Astrocyte (in vitro differentiated cells and primary cell): ENCODE measurements at places on chromosomes 7 and 10. TPM values are rescaled to one million over a fixed set of nuclear protein-coding genes. Genes with fewer than 3 reads are reported as not detected.

DNA sequence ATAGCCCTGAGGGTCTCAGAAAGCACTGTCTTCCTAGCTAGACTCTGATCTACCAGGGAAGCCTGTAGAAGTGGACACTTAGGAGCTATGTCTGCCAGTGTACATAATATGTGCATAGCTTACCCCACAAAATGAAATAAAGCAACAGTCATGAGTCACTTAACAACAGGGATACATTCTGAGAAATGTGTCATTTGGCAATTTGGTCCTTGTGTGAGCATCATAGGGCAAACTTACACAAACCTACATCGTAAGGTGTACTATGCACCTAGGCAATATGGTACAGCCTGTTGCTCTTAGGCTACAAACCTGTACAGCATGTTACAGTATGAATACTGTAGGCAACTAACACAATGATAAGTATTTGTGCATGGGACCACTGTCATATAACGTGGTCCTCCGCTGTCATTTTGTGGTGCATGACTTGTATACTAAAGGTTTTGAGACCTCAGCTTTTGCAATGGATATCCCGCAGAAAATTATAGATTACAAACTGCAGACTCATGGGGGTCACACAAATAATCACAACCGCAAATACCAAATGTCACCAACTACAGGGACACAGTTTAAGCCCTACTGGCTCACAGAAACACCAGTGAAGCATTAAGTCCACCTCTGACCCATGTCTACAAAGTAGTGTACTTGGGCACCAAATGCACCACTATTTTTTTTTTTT lies 1.7 kb downstream of the URGCP start:
- DNase-seq = peak; percentile 16

DNA sequence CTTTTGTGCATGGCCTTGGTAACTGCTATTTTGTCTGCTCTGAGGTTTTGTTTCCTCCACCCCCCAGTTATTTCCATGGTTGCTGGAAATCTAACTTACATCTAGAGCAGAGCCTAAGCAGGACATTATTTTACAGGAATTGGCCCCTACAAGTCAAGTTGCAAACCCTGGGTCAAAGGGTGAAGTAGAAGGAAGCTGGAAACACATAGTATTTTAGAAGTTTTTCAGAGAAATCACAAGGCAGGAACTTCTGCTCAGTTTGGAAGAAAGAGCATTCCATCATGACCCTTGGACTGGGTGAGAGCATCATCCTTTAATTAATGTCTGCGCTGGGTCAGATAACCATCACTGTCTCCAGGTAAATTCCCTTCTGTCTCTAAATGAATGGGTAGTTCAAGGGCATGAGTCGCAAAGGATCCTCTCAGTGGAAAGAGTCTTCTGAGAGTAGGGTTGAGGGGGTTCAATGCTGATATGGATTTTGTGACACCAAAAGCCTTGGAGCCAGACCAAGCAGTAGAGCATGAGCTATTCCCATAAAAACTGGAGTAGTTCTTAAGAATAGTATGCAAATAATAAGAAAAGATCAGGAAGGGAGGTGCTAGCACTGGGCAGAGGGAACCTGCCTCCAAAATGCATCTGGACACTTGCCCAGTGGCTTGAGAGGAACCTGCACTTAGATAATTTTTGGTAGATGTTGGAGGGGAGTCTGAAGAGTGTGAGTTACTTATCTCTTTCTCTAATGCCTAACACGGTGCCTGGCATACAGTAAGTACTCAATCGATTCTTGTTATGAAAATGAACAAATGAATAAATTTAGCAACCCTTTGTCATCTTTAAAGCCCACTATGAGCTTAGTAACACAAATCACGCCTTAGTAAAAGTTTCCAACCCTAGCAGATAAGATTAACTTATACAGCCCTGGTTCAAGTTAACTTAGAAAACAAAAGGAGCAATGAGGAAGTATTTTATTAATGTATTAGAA lies 160.6 kb upstream of the ADO start:
- no peak for DNase-seq

Gene CTBP2
- 101 and 109 TPM in 2 replicates for total RNA-seq

DNA sequence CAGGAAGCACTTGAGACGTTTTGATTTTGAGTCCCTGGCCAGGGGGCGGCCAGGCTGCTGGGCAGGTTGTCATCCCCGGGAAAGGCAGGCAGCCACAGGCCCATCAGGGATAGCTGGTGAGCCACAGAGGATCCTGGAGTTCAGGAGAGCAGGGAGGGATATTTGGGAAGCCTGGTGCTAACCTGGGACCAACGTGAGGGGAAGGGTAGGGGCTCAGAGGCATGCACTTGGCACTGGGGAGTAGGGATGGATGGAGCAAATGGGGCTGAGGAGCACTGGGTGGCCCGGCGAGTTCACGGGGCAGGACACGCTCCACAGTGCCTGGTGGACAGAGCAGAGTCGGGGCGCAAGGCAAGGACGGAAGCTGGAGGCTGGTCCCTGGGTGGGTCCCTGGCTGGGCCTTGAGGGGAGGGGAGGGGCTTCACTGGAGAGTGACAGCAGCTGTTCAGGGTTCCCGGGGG lies 30.2 kb downstream of the LRRC27 start:
- no peak for DNase-seq

DNA sequence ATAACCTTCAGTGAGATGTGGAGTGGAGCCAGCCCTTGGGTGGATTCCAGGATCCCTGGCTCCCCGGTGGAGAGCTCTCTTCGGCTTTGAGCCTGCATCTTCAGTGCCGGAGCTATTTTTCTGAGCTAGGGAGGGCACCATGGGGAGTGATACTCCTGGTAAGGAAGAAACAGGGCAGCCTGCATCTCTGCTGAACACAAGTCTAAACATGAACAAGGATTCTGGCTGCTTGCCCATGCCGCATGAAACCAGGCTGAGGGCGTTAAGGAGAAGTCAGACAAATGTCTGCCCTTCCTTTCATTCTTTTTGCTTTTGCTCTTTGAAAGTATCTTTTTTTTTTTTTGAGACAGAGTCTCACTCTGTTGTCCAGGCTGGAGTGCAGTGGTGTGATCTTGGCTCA lies 60.4 kb downstream of the EVX1 start:
- no peak for DNase-seq

- no peak for DNase-seq
Measured at GRCh38 chr10:132107186-132107948, 41.6 kb downstream of the JAKMIP3 start.

Gene FAM180A
- total RNA-seq = not detected in 2 replicates

Gene MMD2
- total RNA-seq = not detected in 2 replicates

DNA sequence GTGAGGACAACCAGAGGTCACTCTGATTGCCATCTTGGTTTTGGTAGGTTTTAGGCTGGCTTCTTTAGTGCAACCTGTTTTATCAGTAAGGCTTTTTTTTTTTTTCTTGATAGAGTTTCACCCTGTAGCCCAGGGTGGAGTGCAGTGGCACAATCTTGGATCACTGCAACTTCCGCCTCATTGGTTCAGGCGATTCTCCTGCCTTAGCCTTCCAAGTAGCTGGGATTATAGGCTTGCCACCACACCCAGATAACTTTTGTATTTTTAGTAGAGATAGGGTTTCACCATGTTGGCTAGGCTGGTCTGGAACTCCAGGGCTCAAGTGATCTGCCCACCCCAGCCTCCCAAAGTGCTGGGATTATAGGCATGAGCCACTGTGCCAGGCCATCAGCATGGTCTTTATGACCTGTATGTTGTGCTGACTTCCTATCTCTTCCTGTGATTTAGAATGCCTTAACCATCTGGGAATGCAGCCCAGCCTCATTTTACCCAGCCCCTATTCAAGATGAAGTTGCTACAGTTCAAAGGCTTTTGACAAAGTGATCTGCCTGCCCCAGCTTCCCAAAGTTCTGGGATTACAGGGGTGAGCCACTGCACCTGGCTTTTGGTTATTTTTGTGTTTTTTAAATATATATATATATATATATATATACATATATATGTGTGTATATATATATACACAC lies 7.0 kb upstream of the ZNF425 start:
- no peak for DNase-seq

GRCh38 chr7:18393465-18394118 lies 102.0 kb upstream of the HDAC9 start:
- no peak for DNase-seq

GRCh38 chr10:84292502-84292901 lies 35.9 kb upstream of the CCSER2 start:
- no peak for DNase-seq

Gene NKX2-3
- total RNA-seq = not detected in 2 replicates

- peak; percentile 16 for DNase-seq
Measured at GRCh38 chr7:128323459-128324367, 20.0 kb downstream of the RBM28 start.

DNA sequence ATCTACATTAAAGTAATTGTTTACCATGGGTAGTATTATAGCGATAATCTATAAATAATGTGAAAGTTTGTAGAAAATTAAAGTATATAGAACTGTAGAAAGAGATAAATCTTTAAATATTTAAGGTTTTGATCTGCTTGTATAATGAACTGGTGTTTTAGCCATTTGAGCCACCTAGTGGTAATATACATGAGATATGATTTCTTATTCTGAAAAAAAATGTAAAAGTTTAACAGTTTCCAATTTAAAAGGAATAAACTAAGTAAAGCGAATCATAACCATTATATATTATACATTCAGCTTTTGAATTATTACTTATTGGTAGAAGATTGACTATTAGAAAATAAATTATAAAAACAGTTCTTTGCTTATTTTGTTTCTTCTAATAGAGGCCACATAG lies 91.2 kb downstream of the OTUD1 start:
- peak; percentile 1 for DNase-seq

DNA sequence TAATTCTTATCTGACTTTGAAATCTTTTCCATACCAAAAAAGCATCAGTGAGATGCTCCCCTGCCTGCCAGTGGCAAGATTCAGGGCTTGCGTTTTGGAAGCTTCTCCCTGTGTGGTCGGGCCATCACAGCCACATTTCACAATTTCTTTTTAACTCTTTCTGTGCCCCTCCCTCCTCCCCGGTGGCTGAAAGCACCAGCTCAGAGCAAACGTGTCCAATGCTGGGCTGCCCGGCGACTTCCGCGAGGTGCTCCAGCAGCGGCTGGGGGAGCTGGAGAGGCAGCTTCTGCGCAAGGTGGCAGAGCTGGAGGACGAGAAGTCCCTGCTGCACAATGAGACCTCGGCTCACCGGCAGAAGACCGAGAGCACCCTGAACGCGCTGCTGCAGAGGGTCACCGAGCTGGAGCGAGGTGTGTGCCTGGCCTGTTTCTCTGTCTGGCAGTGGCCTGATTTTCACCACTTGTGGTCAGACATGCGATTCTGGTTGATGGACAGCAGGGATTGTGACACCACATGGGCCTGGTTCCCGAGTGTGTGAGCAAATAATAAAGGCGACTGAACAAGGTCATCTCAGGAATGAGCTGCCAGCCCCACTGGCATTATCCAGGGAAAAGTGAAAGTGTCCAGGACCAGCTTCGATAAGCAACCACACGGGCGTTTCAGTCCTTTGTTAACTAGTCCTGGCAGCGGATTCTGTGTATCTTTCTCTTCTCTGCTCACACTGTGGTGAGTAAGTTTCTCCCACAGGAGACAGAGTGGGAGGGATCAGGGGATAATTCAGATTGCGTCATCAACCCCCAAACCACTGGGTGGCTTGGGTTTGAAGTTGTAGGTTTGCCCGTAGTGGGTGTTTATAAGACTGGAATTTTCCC lies 2.6 kb downstream of the NPTX2 start:
- DNase-seq = peak; percentile 57

- no peak for DNase-seq
Measured at GRCh38 chr7:17948526-17949238, 8.4 kb upstream of the SNX13 start.

GRCh38 chr7:25223206-25223605 lies 5.1 kb downstream of the NPVF start:
- no peak for DNase-seq

GRCh38 chr7:32670110-32671025 lies 175.1 kb downstream of the AVL9 start:
- DNase-seq = peak; percentile 67

- no peak for DNase-seq
Measured at GRCh38 chr7:27430105-27430504, 187.5 kb downstream of the EVX1 start.

GRCh38 chr7:157396316-157397035 lies 59.7 kb downstream of the DNAJB6 start:
- no peak for DNase-seq

Gene LBX1
- total RNA-seq = not detected in 2 replicates

GRCh38 chr7:116546054-116546453 lies 21.2 kb downstream of the CAV1 start:
- no peak for DNase-seq

GRCh38 chr10:31262672-31263071 lies 56.3 kb upstream of the ZEB1 start:
- peak; percentile 71 for DNase-seq

Gene EPDR1
- 20.6 and 23.6 TPM in 2 replicates for total RNA-seq

DNA sequence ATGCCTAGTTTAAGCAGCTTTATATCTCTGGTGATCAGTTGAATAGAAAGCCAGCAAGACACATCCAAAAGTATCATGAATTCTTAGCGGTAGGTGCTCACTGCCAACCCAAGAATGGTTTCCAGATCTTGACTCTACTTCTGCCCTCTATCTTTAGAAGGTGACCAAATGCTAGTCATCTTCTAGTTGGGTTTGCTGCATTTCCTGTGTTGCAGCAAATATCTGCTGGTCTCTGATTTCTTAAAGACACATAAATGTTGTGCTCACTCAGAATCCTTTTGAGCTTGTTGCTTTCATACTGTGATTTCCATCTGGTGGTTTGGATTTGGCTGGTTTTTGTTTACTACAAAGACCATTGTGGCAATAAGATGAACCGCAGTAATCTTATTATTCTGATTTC lies 2.2 kb downstream of the CDC123 start:
- no peak for DNase-seq

- DNase-seq = no peak
Measured at GRCh38 chr10:29089091-29089490, 199.8 kb upstream of the LYZL1 start.
